ENCODE measurements at places on chromosomes 12 and 14.

GRCh38 chr12:106919910-106920544, 35.7 kb upstream of the TMEM263 start:
- DNase-seq: peak; percentile 47

DNA sequence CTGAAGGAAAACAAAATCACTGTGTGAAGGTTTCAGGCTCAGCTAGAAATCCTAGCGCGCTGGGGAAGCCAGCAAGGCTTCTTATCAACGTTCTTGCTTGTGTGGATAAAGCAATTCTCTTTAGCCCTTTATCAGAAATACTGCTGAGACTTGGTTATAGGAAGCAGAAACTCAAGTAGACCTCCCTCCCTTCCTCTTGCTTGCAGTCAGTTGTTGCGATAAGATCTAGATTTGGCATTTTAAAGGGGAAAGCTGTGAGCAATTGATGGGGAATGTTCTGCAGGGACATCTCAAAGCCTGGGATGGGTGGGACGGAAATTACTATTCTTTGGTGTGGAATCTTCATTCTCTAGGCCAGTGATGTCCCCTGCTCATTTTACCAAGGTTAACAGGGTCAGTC, 76.4 kb upstream of the ANO4 start:
- no peak for DNase-seq

DNA sequence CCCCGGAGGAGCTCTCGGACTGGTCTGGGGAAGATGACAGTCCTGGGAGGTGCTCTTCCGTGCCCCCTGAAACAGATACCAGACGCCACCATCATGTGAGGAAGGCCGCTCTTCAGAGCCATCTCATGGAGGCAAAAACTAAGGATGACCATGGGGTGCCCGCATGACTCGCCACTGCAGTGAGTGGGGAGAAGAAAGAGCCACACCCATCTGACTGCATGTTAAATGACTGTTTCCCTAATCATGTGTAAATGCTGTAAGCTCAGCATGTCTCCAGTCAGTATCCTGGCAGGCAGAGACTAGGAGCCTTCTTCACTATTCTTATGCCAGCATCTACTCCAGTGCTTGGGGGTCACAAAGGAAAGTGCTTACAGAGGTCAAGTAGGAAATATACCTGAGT, 4.0 kb downstream of the STON2 start:
- no peak for DNase-seq

GRCh38 chr12:89702503-89702902, 6.1 kb downstream of the ATP2B1 start:
- DNase-seq: no peak

GRCh38 chr14:66859063-66859671, 330.1 kb upstream of the GARIN2 start:
- DNase-seq: no peak

- DNase-seq: no peak
These were observed 15.0 kb downstream of the WNT5B start for GRCh38 chr12:1643905-1644533.

DNA sequence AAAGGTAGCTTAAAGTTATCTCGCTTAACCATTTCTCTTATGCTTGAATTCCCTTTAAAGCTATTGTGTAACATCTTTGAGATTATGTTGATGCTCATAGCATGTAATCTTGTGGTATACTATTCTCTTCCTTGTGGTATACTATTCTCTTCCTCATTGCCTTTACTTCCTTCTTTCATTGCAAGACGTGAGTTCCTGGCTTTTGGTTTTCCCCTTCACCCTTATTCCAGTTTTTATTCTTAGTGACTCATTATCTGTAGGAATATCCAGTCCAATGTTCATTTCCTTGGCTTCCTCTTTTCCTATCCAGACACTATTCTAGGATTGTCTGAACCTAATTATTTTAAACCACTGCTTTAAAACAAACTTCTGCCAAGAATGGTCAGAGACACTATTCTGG, 564.0 kb downstream of the CCER1 start:
- DNase-seq: no peak

- peak; percentile 20 for DNase-seq
These were observed 187.9 kb upstream of the STXBP6 start for GRCh38 chr14:25237845-25238244.

DNA sequence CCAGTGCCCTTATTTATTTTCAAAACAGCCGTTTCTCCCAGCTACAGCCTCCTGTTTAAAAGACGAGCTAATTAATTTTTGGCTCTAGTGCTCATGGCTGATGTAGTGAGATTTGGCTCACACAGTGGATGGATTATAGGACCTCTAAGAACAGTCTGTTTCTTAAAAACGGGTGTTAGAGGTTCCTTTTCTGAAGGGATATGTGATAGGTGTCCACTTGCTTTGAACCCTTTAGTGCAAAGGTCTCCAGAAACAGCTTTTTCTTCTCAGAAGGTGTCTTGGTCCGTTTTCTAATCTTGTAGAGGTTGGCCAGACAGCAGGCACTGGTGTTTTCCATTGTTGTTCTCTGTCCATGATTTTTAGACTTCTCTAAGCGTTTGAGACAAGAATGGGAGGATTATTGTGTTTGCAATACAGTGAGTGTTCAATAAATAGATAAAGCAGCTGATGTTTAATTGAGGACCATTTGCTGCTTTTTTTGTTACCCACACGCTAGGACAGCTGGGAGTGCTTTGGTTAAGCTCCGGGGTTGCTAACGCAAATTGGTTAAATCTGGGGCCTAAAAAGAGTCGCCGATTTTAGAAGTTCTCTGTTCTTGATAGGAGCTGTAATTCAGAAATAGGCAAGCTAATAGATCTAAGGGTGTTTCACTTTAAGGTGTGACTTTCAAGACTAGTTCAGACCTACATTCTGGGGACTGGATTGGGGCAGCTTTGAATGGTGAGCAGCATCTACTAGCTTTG, 1.0 kb downstream of the BORCS5 start:
- peak; percentile 46 for DNase-seq

DNA sequence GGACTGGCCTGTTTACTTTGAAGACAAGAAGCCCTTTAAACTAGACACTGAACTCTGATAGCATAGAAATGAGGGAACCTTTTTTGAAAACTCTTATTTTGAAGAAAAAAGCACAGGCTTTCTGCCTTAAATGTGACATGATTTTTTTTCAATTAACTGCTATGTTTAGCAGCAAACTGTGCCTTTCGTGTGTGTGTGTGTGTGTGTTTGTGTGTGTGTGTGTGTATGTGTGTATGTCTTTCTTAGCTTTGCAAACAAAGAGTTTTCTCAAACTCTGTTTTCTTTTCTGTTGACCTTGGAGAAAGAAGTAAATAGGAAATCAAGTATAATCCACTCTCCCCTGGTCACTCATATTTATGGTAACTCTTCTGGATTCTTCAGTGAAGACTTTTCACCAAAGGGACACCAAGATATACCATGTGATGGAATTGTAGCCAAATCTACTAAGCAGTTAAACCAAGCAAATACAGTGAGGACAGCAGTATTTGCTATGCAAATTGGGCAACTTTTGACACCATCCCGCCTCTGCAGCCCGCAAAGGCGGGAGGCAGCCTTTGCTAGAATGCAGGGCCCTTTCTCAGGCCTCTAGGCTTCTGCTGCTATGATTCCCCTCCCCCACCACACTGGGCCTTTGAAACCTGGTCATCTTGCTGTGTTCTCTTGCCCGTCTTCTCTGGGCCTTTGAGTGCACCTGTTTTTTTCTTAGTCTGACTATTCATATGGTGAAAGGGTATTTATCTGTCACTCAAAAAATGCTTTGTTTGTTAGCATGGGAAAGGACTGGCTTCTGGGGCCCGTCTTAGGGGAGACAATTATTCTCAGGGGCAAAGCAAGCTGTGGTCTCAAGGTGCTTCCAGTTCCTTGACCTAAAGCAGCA, 107.9 kb downstream of the MYRFL start:
- no peak for DNase-seq

GRCh38 chr12:45089411-45090075, 38.6 kb upstream of the DBX2 start:
- no peak for DNase-seq

DNA sequence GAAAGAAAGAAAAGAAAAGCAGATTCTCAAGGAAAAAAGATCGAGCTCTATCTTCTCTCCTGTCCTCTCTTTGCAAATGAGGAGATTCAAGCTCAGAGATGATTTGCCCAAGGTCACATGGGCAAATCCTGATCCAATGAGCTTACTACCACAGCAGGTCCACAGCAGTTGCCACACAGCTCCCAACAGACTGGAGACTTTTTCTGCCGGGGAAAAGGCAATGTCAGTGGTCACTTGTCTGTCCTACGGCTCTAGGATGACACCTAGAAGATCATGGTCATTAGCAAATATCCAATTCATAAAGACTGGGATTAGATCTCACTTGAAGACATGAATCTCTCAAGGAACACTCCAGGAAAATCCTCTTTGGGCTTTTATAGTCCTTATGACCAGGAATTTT, 58.8 kb downstream of the TTC7B start:
- no peak for DNase-seq

- DNase-seq: no peak
These were observed 293.0 kb downstream of the BTG1 start for GRCh38 chr12:91852634-91853033.

DNA sequence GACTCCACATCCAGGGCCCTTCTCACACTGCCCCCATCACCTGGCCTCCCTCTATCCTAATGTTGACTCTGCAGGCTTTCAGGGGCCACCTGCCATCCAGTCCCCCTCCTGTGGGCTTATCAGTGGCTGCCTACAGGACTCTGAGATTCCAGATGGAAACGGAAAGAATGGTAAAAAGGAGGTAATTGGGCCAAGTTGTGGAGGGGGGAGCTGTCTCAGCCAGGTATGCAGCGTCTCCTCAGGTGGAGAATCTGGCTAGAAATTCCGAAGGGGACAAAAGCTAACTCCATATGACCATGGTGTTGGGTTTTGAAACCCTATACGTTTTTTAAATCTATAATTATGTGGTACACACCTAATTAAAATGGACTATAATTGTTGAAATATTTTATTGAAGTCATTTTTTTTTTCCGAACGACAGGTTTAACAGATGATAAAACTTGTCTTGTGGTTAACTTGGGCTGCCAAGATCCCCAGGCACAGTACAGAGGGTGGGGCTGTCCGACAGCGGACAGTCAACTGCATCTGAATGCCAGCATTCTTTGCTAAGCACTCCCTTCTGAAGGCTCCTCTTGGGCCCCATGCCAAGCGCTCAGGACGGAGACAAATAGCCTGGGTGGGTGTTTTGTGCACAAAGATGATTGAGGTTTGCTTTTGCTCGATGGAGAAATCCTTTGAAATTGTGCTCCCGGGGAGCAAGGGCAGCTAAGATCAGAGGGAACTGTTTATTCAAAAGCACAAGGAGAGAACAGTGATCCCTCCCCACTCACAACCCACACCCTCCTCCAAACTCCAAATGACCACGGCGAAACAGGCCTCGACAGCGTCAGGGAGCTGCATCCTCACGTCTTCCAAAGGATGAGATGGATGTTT, 365.6 kb downstream of the BCL11B start:
- no peak for DNase-seq

- peak; percentile 26 for DNase-seq
These were observed at the start of gene WNT5B for GRCh38 chr12:1628666-1629337. Gene WNT5B, plus strand, starts transcription at chr12:1629231. Its CDS starts 2,124 bp downstream, at chr12:1631355.

DNA sequence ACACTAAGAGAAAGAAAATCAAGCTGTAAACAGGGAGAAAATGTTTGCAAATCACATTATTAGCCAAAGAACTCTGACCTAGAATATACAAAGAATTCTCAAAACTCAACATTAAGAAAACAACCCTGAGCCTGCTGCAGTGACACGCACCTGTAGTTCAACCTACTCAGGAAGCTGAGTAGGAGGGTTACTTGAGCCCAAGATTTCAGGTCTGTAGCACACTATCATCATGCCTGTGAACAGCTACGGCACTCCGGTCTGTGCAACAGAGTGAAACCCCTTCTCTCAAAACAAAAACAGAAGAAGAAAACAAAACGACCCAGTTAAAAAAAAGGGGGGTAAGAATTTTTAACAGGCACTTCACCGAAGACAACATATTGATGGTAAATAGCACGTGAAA, 20.8 kb downstream of the SAV1 start:
- no peak for DNase-seq

DNA sequence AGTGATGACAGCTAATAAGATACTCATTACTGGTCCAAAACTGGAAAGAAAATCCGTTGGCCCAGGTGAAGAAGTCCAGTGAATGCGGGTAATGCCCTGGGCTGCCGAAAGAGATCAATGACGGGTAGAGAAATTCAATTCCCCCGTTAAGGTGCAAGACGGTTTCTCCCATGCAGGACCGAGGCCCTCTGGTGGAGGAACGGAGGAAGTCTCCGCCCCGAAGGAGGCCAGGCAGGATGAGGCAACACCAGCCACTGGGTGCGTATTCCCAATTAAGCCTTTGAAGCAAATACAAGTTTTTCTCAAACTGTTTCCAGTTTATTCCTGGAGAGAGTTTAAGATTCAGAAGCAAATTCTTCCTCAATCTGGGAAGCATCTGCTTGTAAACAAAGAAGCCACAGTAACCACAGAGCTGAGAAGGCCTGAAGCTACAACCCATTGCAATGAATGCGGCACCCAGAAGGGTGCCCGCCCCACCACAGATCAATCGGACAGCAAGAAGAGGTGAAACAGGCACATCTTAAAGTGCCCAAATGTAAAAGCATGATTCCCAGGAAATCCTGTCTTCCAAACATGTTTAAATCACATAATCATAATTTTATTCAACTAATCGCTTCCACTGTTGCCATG, 118.5 kb downstream of the TTC7B start:
- DNase-seq: peak; percentile 81

DNA sequence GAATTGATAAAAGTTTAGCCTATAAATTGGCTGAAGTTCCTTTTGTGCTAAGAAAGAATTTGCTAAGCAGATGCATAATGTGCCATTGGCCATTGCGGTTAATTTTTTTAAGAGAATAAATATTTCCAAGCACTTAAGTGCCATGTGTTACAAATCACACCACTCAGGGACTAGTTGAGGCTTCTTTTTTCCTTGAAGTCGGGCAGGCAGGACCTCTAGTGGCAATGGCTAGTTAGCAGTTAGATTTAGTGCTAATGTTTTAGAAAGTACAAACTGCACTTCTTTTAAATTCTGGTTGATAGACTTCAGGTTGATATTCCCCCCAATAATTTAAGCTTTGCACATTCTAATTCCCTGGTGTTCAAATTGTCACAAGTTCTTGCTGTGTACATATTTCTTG, 294.3 kb downstream of the APAF1 start:
- DNase-seq: no peak

GRCh38 chr14:72560331-72560730, 333.6 kb downstream of the DPF3 start:
- no peak for DNase-seq

DNA sequence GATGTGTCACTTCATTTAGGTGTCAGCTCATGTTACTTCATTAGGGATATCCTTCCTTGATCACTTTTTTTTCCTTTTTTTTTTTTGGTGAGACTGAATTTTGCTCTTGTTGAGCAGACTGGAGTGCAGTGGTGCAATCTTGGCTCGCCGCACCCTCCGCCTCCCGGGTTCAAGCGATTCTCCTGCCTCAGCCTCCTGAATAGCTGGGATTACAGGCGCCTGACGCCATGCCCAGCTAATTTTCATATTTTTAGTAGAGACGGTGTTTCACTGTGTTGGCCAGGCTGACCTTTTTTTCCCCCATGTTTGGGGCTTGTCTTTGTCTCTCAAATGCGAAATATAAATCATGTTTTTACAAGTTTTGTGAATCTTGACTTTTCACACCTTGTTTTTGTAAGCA, 9.6 kb upstream of the AACS start:
- no peak for DNase-seq

Data from left kidney (tissue), 8 donors.